ENCODE measurements at places on chromosomes 3 and 15.

- DNase-seq = no peak
Measured at GRCh38 chr3:56813653-56813960, 11.9 kb upstream of the ARHGEF3 start.

- no peak for DNase-seq
Measured at GRCh38 chr3:50166620-50167019, 11.5 kb downstream of the SEMA3F start.

DNA sequence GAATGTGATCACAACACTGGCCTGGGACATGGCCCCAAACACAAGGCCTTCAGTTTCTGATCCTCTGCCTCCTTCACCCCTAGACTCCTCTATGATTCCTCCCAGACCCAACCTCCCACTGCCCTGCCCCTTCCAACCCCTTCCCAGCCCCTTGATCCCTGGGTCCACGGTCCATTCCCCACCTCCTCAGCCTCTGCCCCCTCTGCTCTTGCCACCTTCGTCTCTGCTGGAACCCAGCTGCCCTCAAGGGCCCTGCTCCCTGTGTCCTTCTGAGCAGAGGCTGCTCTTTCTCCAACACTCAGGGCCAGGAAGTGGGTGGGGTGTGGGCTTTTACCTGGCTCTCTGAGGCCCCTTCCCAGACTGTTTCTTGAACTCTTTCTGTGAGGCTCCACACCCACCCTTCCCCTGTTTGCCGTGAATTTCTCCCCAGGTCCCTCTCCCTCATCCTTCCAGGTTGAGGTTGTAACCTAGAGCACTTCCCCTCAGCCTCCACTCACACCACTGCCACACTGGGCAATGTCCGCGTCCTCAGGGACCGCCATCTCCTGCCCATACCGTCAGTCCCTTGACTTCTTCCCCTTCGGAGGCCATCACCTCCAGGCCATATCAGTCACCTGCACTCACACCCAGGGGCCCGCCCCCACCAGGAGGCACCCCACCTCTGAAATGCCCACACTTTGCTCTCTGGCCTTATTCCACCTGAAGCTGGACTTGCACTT lies 18.7 kb upstream of the SLCO2A1 start:
- DNase-seq = no peak

- no peak for DNase-seq
Measured at GRCh38 chr3:145939431-145939830, 221.6 kb downstream of the PLOD2 start.

GRCh38 chr3:116886202-116886893 lies 176.8 kb downstream of the TUSC7 start:
- no peak for DNase-seq

DNA sequence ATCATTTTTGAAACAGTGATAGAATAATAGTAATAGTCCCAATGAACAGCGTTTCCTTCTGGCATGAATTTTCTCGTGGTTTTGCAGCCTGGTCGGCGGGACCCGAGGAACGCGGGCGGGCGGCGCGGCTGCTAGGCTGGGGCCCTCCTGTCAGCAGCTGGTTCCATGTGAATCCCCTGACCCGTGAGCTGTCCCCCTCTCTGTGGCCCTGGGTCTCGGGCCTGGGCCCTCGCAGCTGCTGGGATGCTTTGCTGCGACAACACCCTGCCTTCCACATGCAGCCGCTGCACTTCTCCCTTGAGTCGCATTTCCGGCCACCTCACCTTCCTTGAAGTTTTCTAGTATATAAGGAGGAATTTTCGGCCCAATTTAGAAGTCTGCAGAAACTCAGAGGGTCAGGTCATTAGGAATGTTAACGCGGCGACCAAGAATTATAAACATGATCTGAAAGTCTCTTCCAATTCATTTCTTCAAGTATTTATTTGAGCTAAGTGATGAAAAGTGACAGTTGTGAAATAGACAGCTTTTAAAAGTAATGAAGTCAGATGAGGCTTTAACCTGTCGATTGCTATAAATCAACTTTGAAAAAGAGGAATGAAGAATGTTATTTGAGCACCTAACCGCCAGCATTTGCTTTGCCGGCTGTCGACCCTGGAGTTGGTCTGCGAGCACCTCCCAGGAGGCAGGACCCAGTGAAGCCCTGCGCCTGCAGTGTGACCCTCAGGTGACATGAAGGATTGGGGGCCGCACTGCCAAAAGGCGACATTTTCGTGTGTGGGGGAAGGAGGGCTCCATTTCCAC lies 27.7 kb downstream of the NR2F2 start:
- DNase-seq = no peak

GRCh38 chr3:141680620-141681389 lies 57.3 kb upstream of the RNF7 start:
- DNase-seq = no peak

GRCh38 chr15:74311734-74312444 lies 55.6 kb downstream of the CYP11A1 start:
- DNase-seq = no peak

- no peak for DNase-seq
Measured at GRCh38 chr3:170864525-170865208, 5.3 kb downstream of the RPL22L1 start.

- DNase-seq = no peak
Measured at GRCh38 chr15:78070049-78070700, 7.3 kb downstream of the TBC1D2B start.

DNA sequence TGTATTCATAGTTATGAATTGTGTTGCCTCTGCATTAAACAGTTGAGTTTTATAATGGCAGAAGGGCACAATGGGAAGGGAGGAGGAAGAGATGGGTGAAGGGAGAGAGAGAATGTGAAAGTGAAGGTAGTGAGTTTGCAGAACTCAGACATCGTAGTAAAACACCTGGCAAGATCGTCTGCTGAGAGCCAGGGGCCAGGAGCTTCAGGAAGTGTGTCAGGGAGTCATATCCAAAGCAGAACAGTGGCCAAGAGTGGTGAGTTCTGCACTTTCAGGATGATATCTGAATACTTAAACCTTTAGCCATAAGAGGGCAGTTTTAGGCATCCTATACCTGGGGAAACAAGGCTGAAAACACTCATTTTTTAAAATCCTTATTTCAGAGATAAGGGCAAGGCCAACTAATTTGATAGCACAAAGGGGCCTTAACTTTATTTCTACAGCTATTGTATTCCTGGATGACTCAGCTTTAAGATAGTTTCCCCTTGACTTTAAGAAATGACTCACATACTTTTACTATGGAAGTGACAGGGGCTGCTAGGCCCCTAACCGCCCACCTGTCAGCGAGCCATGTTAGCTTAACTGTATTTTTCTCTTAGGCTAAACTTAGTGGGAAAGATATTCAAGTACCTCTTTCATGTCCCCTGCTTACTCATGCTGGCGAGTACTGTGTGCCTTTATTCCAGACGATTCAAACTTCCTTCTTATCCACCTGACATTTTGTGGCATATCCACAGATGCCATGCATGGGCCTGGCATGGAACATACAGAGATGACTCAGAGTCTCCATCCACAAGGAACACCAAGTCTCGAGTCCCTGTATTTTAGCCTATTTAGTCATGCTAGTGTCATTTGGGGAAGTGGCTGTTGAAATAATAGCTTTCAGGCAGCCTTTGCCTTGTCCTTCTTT lies 53.9 kb downstream of the RLBP1 start:
- DNase-seq = no peak

GRCh38 chr3:29454161-29454611 lies 173.3 kb downstream of the RBMS3 start:
- no peak for DNase-seq

DNA sequence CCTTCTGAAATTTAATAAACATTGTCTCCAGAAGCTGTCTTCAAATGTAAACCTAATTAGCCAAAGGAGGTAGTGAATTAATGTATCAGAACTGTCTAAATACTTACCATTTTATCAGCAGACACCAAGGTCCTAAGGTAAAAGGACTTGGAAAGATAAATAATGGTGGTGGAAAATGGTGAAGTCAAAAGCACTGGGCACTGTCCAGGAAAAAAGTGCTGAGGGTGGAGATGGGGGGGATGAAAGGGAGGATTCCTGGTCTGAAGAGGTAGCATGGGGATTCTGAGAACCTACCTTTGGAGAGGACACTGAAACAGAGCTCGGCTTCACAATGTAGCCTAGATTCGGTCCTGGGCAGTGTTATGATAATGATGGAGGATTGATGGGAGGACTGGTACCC lies 149.0 kb upstream of the DPH6 start:
- DNase-seq = no peak

All from activated CD8-positive, alpha-beta memory T cell treated with anti-CD3 and anti-CD28 coated beads for 1 hour (primary cell).